NAMALWA (cell line): ENCODE measurements at places on chromosomes 7 and 10.

GRCh38 chr10:74766501-74766900, 59.9 kb upstream of the KAT6B start:
- no peak for DNase-seq

DNA sequence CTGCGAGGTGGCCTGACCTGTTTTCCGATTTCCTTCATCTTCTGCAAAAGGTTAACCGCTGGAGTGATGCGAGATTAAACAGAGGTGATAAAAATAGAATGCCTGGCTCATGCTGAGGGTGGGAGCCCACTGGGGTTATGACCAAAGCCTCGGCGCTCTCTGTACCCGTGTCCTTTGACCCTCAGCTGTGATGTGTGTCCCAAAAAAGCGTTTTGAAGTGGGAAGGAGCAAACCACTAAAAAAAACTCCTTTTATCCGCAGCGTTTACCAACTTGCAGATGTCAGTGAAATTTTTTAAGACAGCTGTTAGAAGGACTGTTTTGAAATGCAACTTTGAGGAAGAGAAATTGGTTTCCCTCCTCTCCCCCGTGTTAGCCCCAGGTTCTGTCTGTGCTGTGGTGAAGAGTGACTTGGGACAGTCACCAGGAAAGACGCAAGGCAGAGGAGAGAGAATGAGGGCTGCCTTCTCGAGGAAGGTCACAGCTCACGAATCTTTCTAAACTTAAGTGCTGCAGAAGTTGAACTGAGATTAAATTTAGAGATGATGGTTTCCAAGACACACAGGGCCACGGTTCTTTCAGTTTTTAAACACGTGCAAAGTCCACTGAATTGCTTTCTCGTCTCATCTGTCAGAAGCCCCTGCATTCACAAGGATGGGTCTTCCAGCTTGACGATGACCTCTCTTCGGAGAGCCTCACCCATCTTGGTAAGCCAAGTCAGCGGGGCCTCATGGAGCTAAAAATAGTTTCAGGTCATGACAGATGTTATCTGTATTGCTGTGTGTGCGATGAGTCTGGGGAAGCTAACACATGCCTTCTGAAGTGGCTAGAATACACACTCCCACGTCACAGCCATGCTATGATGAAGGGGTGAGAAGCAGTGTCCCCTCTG, 27.6 kb downstream of the AMZ1 start:
- DNase-seq = peak; percentile 75

DNA sequence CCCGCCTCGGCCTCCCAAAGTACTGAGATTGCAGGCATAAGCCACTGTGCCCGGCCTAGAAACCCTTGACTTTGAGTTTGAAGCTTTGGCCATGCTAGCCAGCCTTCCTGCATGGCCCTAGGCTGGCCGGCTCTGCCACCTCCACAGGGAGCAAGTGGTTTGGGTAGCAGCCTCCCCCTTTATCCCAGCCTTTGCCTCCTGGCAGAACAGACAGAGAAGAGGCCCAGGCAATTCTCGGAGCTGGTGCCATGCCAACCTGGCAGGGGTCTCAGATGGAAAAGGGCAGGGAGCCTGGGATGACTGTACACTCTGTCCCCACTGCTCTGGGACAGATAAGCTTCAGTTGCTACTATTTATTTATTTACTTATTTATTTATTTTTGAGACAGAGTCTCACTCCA, 39.4 kb downstream of the SRRM3 start:
- DNase-seq = no peak

- no peak for DNase-seq
Observed at GRCh38 chr7:132495936-132496335, 80.3 kb downstream of the PLXNA4 start.

- no peak for DNase-seq
Observed at GRCh38 chr10:116688241-116688711, 54.1 kb downstream of the HSPA12A start.

DNA sequence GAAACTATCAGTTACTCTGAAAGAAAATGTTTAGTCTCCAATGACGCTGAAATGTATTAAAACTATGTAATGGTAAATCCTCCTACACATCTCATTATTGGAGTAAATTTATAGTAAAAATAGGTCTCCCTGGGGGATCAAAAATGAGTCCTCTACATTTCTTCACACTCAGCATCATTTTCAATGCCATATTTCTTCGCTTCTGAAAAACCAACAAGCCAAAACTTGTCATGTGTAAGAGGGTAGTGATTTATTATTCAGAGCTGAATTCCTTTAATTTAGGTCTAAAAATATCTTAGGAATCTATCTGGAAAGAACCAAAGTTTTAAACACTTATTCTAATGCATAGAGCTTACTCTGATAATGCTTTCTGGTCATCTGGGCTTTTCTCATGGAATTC, 3.0 kb downstream of the PDK4 start:
- no peak for DNase-seq

- no peak for DNase-seq
Observed at GRCh38 chr7:131015657-131015958, 281.6 kb upstream of the KLF14 start.

- no peak for DNase-seq
Observed at GRCh38 chr7:17915796-17916195, 24.5 kb downstream of the SNX13 start.

DNA sequence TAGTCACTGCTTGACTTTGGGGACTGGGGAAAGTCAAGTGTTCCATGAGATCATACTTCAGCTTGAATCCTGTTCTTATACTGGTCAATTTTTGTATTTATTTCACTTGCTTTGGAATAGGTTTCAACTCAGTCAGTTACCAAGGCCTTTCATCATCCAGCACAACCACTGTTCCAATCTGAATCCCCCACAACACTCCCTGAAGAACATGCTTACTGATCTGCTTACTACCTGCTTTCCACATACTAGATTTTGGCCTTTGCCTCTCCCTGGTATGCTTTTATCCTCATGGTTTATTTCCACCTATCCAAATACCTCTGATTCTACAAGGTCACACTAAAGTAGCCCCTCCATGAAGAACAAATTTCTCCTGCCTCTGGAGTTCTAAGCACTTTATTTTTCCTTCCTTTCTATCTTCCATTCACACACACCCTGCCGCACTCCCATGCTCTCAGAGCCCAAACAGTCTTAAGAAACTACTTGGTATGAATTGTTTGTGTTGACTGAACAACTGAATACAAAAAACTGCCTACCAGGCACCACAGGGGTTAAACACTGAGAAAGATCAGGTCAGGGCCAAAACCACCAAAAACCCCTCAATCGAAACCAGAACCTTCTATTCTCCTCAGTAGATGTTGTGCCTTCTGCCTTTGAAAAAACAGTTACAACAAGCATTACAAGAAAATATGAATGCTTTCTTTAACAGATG, 178.1 kb downstream of the AVL9 start:
- DNase-seq = no peak

GRCh38 chr10:30510932-30511700, 77.1 kb downstream of the MAP3K8 start:
- no peak for DNase-seq

DNA sequence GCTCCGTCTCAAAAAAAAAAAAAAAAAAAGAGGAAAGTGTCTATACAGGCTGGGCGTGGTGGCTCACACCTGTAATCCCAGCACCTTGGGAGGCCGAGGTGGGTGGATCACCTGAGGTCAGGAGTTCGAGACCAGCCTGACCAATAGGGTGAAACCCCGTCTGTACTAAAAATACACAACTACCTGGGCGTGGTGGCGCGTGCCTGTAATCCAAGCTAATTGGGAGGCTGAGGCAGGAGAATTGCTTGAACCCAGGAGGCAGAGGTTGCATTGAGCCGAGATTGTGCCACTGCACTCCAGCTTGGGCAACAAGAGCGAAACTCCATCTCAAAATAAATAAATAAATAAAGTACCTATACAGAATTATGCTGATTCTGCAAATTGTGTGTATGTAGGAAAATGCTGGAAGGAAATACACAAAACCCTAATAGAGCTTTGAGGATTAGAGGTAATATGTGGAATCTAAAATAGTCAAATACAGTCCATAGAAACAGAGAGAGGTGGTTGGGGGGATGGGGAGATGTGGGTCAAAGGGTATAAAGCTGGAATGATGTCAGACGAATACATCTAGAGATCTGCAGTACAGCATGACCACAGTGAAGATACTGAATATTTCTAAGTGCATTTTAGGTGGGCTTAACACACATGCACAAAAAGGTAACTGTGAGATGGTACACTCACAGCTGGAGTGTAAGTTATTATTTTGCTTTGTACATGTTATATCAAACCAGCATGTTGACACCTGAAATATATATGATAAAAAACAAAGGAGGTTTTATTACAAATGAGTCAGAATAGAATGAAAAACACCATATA, 174.5 kb upstream of the KLF14 start:
- no peak for DNase-seq

DNA sequence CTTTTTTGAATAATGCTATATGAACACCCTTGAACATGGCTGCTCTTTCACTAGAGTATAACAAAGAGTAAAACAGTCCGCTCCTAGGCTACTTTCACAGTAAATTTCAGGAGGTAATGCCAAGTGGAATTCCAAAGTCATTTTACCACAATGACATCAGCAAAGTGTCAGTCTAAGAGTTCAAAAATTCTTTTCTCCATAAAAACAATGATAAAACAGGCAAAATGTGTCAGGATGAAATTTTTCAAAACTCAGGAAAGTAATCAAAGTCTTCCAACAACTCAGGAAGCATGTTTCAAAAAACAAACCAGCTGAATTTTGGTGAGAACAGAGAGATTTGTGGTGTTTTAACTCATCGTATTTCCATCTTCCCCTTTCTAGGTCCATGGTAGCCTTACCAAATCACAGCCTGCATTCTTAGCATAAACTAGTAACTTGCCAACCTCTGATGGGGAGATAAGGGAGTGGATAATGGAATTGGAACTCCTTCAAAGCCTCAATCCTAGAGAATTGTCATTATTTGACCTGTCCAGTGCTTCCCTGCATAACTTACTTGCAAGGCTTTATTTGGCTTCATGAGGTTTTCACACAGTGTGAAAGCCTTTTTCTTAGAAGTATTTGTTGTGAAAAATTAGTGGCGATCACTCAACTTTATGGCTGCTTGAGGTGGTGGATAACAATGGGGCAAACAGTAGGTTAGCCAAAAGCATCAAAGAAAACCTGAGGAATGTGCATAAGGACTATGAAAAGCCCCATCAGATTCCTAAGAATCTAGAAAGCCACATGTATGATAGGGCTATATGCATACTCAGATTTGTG, 302.7 kb downstream of the HDAC9 start:
- no peak for DNase-seq

DNA sequence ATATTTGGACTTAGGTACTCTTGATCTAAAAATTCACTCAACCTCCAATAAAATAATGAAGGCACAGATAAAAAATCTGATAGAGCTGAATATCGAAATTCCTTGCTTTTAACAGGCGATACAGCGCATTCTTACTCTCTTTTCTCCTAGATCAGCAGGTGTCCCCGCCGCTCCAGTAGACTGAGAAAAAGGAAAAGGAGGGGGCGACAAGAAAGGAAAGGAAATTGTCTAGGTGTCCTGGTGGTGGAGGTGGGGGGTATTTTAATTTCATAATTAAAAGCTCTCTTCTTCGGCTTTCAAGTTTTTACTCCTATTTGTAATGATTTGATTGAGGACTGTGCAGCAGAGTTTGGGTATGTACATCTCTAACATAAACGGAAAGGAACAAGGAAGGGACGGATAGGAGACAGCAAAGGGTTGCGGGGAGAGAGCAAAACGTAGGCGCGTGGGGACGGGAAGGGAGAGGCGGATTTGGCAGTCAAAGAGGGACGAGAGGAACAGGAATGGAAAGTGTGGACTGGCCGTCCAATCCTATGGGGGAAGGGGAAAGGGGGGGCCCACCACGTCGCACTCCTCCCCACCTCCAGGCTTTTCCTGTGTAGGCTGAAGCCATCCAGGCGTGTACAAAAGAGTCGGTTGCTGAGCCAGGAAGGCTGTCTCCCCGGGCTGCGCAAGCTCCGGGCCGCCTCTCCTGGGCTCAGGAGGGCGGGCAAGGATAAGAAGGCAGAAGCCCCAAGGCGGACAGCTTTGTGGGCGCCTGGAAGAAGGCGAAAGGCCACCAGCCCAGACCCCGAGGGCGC, 875 bp upstream of the HECTD2 start:
- peak; percentile 47 for DNase-seq

DNA sequence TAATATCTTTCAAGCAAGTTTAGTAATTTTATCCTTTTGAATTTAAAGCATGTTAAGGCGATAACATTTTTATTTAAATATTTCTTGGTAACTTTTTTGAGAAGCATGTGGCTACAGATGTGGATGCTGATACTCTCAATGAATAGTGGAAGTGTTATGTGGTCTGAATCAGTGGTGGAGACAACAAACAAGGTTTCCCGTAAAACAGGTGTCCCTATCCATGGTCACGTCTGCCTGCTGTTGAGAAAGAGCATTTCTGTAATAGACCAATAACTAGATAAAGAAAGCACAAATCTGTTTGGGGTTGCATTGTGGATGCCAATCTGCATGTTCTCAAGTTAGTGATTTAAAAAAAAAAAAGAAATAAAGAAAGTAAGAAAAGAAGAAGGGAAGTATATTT, 13.9 kb upstream of the MAPK8 start:
- DNase-seq = no peak

DNA sequence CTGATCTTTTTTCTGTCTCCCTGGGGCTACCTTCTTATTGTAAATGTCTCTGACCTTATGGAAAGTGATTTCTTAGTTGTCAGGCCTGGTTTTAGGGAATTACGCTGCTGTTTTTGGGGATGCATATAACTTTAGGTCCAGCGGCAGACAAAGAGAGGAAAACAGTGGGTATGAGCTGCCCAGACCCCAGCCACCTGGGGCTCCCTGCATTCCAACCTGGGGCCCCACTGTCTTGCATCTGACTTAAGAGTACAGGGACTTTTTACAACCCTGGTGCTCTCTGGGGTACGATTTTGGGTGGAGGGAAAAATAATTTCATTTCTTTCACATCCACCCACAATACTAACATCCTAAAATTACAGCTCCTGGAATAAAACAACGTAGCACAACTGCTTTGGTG, 119.4 kb downstream of the PRPF18 start:
- no peak for DNase-seq

GRCh38 chr7:114925434-114925833, 3.5 kb downstream of the MDFIC start:
- no peak for DNase-seq

- no peak for DNase-seq
Observed at GRCh38 chr10:71975871-71976725, 11.9 kb downstream of the CHST3 start.
